ENCODE measurements at places on chromosomes 5 and 9.
A peak's percentile ranks its signal among the peaks of the same experiment; 100 is the strongest.

DNA sequence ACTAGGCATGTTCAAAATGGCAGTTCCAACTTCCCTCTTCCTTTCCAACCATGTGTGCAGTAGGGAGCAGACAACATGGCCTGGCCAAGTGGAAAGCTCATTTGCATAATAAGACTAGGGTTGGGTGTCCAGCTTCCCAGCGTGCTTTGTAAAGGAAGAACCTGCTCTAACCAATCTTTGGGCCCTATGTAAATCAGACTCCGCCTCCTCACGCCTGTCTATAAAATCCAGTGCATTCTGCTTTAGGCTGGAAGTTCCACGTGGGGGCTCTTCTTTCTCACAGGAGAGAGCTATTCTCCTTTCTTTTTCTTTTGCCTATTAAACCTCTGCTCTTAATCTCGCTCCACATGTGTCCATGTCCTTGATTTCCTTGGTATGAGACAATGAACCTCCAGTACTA is 83.4 kb downstream of the GCNT1 start:
- no peak for DNase-seq

DNA sequence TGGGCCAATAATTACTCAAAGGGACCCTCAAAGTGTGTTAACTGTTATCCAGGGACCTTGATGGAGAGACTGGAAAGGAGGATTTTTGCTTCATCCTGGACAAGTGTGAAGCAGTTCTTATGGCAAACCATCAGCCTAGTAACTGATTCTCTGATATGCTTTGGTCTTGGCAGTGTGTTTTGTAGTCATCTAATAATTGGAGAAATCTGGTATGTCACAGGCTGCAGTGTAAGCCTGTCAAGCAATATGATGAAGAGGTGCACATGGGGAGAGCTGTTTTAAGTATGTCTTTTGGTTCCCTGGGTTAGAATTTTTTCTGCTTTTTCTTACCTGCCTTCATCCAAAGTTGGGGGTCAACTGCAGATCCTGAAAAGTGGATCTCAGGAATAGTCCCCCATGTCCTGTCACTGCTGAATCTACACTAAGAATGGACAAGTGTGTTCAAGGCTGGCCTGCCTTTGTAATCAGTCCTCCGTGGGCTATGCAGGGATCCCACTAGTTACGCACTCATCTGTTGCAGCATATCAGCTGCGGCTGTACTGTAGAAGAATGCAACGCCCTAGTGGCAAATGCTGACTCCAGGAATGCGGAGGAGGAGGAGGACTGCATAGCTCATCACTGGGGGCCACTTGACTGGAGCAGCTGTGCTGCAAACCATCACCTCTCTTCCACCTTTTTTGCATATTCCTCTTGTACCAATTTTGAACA is 1.9 kb downstream of the SPTAN1 start:
- peak; percentile 44 for DNase-seq

- no peak for DNase-seq
These were observed 555.5 kb downstream of the CDH9 start for GRCh38 chr5:26482810-26483375.

DNA sequence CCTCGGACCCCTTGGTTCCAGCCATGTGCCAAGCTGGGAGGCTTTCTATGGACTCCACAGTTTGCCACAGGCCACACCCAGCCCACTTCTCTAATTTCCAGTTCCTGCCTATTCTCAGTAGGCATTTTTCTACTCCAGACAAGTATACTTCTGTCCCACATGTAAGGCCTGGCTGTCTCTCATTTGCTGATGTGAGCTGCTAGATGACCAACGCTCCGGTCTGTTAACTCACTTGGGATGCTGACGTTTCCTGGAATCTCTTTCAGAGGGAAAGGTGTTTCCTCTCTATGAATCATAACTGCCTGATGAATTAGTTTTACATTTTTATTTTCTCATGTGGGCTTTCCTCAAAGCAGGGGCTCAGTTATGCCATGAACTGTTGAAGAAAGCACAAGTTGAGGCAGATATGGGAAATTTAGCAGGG is 36.3 kb downstream of the ERGIC1 start:
- DNase-seq = no peak

GRCh38 chr5:132607095-132607494 is 50.3 kb downstream of the RAD50 start:
- DNase-seq = no peak

- peak; percentile 62 for DNase-seq
These were observed 33.0 kb upstream of the WHRN start for GRCh38 chr9:114538241-114538640.

DNA sequence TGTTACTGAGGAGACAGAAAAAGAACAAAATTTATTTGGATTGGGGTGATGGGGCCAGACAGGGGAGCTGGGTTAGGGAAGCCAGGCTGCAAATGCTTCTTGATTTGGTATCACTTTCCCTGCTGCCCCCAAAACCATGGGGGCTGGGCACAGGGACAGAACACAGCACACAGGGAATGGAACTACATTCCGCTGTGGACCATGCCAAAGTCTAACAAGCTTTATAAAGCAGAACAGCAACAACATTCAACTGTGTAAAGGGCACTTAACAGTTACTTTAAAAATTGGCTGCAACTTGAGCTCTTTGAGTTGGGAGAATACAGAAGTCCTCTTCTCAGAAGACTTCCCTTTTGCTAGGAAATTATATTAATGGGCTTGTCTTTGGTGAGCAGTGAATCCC is 23.8 kb downstream of the C5orf58 start:
- DNase-seq = no peak

- DNase-seq = no peak
These were observed 241.6 kb downstream of the ARHGEF28 start for GRCh38 chr5:73867345-73868335.

DNA sequence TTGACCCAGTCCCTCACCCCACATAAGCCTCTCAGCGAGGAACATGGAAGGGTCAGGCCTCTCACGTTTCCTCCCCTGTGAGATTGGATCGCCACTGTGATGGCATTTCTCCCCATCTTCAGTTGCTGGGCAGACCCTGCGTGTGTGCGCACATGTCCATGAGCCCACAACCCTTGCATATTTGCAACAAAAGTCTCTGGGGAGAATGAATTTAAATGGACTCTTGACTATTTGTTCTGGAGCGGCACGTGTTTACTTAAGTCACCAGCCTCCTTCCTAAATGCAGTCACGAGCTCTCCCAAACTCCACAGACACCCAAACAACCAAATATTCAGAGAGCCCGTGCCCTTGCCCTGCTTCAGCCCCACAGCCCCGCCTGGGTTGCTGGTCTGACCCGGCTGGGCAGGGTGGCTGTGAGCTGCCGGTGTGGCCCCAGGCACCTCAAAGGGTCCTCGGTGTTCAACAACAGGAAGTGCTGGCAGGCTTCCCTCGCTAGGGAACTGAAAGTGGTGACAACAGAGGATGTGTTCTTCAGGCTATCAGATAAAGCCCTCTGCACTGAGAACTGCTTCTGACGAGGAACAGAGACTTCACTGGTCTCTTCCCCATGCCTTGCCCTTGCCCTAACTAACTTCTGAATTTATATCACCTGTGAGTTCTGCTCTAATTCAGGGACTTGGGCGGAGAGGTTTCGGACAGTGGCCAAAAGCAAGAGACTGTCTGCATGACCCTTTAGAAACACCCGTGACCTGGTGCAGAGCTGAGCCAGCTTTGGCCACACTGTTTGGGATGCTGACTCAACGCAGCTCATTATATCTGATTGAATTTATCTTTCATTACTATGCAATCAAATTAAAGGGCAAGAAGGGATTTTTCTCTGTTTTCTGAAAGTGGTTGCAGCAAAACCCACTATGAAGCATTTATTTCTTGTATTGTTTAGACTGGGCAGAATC is 19.2 kb upstream of the CD180 start:
- peak; percentile 82 for DNase-seq

- no peak for DNase-seq
These were observed 97.4 kb downstream of the HOMER1 start for GRCh38 chr5:79416499-79416898.

GRCh38 chr5:127084656-127085055 is 11.4 kb upstream of the C5orf63 start:
- no peak for DNase-seq

GRCh38 chr5:131482617-131483016 is 152.4 kb downstream of the RAPGEF6 start:
- DNase-seq = no peak

DNA sequence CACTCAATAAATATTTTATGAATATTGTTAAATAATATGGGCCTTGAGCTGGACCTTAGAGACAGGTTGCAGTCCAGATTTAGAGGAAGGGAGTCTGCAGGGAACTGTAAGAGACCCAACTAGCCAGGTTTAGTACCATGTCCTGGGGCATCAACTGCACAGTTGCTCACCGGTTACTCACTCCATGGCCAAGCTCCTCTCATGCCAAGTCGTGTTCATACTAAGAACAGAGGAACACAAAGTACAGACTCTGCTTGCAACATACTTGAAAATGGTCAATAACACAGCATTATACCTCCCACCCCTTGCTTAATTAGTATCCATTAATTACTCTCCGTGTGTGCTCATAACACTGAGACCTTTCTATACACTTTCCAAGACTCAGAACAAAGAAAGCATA is 317.6 kb upstream of the PIK3R1 start:
- DNase-seq = no peak

GRCh38 chr9:130660326-130660682 is 4.1 kb upstream of the PRDM12 start:
- DNase-seq = no peak

DNA sequence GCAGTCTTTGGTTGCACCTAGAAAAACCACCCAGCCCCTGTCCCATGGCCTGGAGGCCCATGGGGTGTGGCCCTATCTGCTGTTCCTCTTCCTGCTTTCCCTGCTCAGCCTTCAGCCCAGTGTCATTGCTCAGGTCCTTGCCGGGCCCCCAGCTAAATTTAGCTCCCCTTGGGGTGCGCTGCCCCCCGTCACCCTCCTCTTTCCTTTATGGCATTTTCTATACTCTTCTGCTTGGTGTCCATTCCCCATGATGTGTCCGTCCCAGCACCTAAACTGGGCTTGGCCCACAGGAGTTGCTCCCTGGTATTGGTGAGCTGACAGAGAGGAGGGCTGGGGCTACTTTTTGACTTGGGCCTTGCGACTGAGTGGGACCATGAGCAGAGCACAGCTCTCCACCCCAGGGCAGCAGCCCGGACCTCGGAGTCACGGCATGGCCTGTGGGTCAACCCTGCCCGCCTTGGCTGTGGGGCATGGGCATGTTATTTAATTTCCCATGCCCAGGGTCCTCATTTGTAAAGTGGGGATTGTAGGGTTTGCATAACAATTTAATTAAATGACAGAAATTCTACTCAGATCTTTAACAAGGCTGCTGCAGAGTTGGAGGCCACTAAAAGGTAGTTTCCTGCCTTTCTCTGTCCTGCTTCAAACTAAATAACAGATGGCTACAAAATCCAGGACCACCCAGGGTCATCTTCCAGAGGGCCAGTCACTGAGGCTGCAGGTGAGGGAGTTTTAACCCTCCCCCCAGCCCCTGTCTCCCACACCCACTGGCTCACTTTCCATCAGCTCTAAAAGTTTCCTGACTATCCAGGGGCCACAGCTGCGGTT is 98.2 kb downstream of the DAP start:
- DNase-seq = no peak

GRCh38 chr5:56837956-56838355 is 22.6 kb downstream of the MAP3K1 start:
- no peak for DNase-seq

GRCh38 chr9:129933185-129934040 is 98.2 kb downstream of the USP20 start:
- DNase-seq = no peak

DNA sequence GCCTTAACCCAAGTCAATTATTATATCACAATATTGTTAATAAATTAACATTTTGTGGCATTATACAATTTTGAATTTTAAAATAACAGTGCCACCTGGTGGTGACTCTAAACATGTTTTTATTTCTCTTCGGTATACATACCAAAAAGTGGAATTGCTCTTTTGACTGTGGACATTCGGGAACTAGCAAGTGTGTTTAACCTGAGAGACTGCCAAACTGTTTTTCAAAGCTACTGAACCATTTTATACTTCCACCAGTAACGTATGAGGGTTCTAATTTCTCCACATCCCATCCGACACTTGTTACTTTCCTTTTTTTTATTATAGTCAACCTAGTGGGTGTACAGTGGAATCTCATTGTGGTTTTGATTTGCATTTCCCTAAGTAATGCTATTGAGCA is 18.3 kb upstream of the HSDL2 start:
- no peak for DNase-seq

DNA sequence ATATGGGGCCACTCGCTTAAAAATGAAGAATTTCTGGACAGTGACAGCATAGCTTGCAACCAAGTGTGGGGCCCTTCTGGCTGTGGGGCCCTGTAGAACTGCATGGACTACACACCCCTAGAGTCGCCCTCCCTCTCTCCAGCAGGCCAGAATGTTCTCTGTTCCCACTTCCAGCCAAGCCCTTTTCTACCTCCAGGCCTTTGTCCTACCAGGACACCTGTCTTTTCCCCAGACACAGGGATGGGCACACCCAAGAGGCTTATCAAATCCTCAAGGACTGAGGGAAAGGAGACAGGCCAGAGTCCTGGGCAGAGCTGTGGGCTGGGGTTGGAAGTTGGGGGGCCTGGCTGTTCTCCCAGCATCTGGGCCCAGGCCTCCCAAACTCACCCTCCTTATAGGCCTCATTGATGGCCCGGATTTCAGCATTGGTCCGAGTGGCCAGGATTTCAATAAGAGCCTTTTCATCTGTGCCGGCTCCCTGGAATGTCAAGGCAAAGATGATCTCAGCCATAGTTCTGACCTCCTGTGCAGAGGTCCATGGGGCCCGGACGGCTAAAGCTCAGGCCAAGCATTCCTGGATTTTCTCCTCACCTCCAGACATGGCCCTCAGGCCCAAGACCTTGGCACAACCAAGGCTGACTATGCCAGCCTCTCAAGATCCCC is 38.2 kb upstream of the TNIP1 start:
- DNase-seq = no peak

DNA sequence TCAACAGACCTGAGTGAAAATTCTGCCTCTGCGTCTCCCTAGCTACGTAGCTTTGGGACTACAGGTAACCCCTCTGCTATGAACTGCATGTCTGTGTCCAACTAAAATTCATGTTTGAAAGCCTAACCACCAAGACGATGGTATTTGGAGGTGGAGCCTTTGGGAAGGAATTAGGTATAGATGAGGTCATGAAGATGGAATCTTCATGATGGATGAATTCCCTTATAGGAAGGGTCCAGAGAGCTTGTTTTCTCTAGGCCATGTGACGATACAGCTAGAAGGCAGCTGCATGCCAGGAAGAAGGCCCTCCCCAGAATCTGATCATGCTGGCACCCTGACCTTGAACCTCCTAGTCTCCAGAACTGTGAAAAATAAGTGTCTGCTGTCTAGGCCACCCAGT is 296.4 kb downstream of the SLIT3 start:
- DNase-seq = no peak

GRCh38 chr9:13915591-13916301 is 398.2 kb downstream of the NFIB start:
- no peak for DNase-seq

DNA sequence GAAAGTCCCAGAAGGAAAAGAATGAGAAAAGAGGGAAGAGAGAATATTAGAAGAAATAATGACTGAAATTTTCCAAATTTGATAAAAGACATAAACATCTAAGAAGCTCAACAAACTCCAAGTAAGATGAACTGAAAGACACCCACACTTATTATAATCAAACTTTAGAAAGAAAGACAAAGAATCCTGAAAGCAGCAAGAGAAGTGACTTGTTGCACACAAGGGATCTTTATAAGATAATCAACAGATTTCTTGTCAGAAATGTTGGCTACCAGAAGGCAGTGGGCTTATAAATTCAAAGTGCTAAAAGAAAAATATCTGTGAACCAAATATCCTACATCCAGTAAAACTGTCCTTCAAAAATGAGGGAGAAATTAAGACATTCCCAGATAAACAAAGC is 49.0 kb upstream of the FNIP1 start:
- DNase-seq = no peak

Measured in activated naive CD4-positive, alpha-beta T cell treated with anti-CD3 and anti-CD28 coated beads for 36 hours (primary cell).